DMS53 (cell line): ENCODE measurements at places on chromosomes 2 and 18.
A peak's percentile ranks its signal among the peaks of the same experiment; 100 is the strongest.

DNA sequence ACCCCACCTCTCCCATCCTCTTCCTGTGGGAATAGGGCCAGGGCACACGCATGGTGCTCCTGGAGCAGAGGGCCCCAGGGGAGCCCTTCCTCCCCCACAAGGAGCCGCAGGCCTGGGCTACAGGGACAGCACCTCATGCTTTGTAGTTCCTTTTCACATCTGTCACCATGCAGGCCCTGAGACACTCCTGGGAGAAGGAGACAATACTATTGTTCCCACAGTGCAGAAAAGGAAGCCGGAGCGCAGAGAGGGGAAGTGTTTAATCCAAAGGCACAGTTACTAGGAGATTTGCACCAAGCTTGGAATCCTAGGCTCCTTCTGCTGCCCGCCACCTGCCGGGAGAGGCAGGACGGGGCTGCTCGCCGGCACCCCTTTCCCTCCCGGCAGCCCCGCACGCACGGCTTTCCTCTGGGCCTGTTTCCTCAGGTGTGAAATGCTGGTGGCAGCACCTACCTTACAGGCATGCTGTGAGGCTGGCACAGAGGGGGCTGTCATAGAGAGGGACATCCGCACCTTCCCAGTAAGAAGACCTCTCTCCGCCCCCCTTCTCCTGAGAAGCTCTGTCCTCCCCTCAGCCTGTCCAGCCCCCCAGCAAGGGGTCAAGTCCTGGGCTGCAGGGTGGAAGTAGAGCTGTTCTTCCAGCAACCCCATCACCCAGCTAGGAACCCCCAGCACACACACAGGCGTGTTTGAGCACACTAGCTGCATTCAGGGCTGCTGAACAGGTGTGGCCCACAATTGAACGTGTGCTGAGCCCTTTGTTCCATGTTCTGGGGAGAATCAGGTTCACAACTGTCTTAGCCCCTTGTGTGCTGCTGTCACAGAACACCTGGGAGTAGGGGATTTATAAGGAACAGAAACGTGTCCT, 62.6 kb downstream of the SMAD7 start:
- no peak for DNase-seq

- no peak for DNase-seq
Observed at GRCh38 chr2:42185220-42185921, 16.2 kb downstream of the EML4 start.

DNA sequence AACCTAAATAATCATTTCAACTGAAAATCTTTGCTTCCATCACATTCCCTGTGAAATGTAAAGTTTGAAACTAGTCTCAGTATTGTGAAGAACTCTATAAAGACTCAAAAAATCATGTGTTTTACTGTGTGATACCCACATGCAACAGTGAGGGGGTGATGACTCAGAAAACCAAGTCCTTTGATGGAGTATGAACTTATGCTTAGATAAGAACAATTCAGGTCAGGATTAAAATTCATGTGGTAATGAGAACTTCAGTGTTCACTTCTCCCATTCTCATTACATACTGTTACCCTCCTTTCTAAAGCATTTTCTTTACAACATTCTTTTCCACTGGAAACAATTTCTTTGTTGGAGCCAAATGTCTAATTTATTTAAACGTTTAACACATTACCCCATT, 360.2 kb downstream of the FSIP2 start:
- no peak for DNase-seq

GRCh38 chr2:29892585-29893259, 28.7 kb downstream of the ALK start:
- DNase-seq = no peak

DNA sequence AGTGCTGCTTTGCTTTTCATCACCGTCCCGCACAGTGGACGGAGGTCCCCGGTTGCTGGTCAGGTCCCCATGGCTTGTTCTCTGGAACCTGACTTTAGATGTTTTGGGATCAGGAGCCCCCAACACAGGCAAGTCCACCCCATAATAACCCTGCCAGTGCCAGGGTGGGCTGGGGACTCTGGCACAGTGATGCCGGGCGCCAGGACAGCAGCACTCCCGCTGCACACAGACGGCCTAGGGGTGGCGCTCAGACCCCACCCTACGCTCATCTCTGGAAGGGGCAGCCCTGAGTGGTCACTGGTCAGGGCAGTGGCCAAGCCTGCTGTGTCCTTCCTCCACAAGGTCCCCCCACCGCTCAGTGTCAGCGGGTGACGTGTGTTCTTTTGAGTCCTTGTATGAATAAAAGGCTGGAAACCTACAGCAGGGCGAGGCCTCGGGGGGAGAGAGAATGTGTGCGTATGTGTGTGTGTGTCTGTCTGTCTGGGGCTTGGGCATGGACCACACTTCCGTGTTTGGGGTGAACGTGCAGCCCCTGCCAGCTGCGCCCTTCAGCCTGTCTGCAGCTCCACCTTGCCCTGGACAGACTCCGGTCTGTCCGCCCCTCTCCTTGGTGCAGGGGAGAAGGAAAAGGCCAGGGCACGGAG, 32.3 kb downstream of the GPC1 start:
- DNase-seq = no peak

GRCh38 chr18:58687871-58688308, 16.6 kb downstream of the MALT1 start:
- no peak for DNase-seq

- DNase-seq = no peak
Observed at GRCh38 chr2:156845806-156846558, 409.8 kb downstream of the GPD2 start.

GRCh38 chr2:26672112-26672817, 20.3 kb upstream of the KCNK3 start:
- DNase-seq = no peak

- DNase-seq = no peak
Observed at GRCh38 chr2:100143286-100143685, 896 bp upstream of the AFF3 start.

GRCh38 chr18:41268271-41268670, 686.8 kb upstream of the PIK3C3 start:
- no peak for DNase-seq

DNA sequence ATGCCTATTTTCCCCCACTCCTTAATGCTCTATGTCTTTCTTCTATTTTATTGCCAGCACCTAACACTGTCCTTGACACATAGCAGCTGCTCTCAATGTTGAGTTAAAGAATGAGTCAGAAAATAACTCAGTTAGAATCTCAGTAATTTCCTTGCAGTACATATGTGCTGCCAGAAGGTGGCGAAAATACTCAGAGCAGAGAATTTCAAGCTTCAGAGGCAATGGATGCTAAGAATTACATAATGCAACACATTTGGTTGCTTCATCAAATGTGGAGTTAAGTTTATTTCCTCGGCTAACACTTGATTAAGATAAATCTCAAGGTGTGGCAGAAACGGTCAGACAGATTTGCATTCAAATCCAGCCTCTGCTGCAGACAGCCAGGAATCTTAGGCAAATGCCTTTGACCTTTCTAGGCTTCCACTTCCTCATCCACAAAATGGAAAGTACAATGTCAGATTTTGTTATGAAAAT, 105.6 kb downstream of the VSNL1 start:
- peak; percentile 79 for DNase-seq

GRCh38 chr2:39146630-39147029, 25.8 kb upstream of the SOS1 start:
- DNase-seq = no peak

- DNase-seq = peak; percentile 56
Observed at GRCh38 chr2:159140070-159140769, 146.3 kb downstream of the WDSUB1 start.

- DNase-seq = no peak
Observed at GRCh38 chr18:62788111-62788510, 72.8 kb downstream of the PHLPP1 start.

DNA sequence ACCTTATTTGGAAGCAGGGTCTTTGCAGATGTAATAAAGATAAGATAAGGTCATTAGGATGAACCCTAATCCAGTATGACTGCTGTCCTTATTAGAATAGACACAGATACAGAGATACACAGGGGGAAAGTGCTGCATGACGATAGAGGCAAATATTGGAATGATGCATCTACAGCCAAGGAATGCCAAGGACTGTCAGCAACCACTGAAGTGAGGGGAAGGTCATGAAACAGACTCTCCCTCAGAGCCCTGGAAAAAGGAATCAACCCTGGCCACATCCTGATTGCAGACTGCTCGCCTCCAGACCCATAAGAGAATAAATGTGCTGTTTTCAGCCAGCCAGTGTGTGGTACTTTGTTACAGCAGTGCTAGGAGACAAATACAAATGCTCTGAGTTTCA, 14.8 kb downstream of the TMEM237 start:
- DNase-seq = no peak

- peak; percentile 48 for DNase-seq
Observed at GRCh38 chr18:72634500-72634899, 90.4 kb upstream of the CBLN2 start.

GRCh38 chr2:50746526-50746925, 285.4 kb downstream of the NRXN1 start:
- peak; percentile 64 for DNase-seq

- peak; percentile 56 for DNase-seq
Observed at GRCh38 chr2:178008636-178009289, 63.8 kb downstream of the PDE11A start.

DNA sequence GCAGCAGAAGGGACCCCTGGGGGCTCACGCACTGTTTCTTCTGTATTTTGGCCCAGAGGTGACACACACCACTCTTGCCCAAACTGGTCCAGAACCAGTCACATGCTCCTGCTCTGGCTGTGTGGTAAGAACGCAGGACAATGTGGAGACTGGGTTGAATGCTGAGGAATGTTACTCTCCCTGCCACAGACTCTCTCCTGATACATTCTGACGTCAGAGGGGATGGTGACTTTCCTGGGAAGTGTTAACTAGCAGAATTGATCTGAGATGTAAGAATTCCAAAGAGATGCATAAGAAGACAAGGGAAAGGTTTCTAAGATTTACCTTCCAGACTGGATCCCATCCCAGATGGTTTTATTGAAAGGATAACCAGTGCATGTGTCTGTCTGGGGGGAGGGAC, 100.8 kb downstream of the ASB1 start:
- DNase-seq = no peak

GRCh38 chr2:16434393-16434792, 231.2 kb downstream of the CYRIA start:
- DNase-seq = no peak

GRCh38 chr2:60486067-60486466, 67.4 kb downstream of the BCL11A start:
- no peak for DNase-seq

DNA sequence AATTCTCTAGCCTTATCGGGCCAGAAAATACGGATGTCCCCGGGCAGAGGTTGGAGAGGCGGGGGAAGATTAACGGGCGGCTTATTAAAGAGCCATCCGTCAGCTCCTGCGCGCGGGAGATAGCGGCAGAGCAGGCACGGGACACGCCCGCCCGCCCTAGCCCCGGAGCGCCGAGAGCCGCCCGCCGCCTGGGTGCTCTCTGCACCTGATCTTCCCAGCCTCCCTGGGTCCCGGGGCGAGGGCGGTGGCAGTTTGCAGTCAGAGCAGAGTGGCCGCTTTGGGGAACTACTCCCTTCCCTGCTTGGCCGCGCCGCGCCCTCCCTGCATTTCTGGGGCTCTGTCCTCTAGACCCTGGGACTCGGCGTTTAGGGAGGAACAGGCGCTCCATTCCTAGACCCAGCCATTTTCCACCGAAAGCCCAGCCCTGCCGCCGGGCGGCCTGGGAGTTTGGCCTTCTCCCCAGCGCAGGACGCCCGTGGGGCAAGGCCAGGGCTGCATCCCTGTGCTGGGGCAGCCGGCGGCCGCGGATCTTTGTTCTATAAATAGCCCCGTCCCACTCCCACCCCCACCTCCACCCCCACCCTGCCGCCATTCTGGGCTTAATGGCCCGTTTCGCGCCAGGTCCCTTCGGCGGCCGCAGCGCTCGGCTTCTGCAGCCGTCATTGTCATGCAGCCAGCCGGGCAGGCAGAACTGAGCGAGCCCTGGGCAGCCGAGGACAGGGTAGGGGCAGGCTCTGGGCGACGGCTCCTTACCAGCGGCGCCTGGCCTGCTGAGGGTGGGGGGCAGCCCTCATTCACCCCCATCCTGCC, 6.6 kb downstream of the GAD1 start:
- no peak for DNase-seq

- no peak for DNase-seq
Observed at GRCh38 chr2:7437141-7437540, 519.9 kb downstream of the RNF144A start.

- no peak for DNase-seq
Observed at GRCh38 chr2:150410809-150411208, 76.7 kb downstream of the RND3 start.

- peak; percentile 18 for DNase-seq
Observed at GRCh38 chr2:192051533-192051932, 143.2 kb downstream of the TMEFF2 start.

GRCh38 chr2:72927619-72928550, 10.6 kb downstream of the EMX1 start:
- no peak for DNase-seq

- DNase-seq = no peak
Observed at GRCh38 chr2:176133389-176133788, 3.9 kb downstream of the HOXD8 start.

DNA sequence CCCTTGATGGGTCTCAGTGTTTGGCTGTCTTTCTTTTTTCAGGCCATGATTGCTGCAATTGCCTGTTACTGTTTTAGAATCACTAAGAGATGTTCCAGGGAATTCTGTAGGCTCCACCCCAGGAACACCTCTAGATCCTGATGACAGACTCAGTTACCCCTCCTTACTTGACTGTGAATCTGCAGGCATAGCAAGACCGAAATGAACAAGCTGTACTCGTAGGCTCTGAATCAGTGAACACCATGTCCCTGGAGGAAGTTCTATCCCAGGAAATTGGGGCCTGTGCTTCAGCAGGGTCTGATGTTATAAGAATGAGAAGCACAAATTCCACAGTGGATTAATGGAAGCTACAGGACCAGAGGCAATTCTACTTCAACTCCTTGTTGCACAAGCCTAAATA, 148.6 kb downstream of the COPS8 start:
- DNase-seq = no peak

DNA sequence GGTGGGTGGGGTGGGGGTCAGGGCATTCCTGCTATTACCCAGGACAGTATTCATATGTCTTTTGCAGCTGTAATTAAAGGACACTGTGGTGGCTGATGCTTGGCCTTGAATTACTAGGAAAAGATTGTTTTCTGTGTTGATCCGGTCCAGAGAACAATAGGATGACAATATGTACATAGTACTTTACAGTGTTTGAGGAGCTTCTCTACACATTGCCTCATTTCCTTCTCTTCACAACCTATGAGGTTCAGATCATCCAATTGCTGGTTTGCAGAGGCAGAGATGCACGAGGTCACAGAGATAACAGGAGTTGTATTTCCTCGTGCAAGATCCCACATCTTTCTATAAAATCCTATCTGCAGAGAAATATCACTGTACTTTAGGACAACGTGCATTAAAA, 119.5 kb downstream of the LIPG start:
- DNase-seq = peak; percentile 100

DNA sequence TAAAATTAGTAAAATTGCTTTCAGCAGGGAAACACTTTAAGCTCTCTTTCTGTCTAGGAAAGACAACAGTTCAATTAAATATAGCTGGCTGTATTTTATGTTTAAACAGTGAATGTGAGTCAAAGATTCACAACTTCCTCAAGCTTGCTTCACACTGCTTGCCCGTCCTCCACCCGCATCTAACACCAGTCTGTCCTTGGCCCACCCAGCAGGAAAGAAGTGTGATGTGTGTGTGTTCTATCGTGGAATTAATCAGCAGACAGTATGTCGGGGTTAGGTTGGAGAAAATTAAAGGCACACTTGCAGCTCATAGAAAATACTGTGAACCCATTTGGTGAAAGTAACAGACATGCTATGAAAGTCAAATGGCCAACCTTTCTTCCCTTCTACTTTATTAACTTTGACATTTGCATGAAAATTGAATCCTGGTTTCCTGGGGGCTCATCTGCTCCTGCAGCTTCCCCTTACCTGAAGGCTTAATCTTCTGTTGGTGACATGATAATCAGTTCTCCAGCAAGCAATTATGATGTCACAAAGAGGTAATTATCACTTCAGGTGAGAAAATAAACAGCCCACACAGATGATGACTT, 182.0 kb downstream of the UXS1 start:
- DNase-seq = no peak
